Fibroblast of mammary gland (primary cell): ENCODE measurements at places on chromosomes 4 and X.

DNA sequence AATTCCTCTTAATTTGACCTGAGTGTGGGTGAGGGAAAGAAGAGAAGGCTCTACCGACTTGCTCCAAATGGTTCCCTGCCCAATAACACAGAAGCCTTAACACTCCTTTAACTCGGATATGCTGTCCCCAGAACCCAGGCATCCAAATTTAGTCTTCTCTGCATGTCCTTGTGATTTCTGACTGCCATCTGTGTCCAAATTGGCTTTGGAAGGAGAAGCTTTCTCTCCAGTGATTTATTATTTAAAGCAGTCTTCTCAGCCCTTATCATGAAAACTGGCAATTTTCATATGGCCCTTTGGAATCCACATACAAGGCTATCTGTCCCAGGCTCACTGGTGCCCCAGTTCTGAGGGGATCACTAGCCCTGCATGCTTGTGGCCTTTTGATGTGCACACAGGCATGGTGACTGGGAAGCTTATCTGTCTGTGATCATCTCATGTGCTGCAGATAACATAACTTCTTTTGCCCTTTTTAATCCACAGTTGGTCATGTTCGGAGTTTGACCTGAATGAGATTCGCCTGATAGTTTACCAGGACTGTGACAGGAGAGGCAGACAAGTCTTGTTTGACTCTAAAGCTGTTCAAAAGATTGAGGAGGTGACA lies 56.7 kb downstream of the FNIP2 start:
- DNase-seq, result no peak

DNA sequence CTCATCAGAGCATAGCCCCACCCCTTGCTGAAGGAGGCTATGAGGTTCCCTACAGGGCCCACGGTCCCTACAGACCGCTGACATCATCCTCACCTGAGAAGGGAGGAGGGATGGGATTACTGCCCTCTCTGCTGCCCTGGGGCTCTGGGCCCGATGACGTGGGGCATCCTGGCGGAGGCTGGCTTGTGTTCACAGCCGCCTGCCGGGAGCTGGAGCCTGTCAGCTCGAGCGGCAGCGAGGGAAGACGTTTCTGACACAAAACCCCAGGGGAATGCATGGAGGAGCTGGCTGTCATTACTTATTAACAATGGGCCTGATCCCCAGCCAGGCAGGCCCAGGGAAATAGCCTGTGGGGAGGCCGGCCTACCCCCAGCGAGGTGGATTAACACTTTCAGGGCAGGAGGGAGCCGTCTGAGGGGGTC lies 106.6 kb upstream of the ATP6AP2 start:
- DNase-seq, result no peak

DNA sequence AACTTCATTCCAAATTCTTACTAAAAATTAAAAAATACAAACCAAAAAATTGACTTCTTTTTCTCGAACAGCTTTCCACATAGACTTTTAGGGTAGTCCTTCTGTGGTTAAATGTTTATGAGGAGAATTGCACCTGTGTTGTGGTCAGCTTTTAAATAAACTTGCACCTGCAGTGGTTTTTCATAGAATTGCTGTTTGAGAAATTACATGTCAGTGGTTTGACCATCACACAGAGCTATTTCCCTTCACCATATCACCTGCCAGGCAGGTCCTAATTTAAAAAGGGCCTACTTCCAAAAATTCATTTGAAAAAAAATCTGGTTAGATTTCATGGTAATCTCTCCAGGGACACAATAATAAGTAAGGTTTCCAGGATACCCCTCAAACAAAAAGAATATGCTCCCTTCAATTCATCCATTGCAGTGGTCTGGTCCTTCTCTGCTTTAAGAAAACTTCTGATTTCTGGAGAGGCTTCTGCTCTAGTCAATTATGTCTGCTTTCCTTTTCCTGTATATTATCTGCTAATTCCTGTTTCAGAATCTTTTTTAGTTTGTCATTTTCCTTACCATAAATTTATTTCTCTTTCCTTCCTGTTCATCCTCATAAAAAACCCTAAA lies 9.8 kb upstream of the UTP3 start:
- DNase-seq, result no peak

GRCh38 chr4:179894066-179894778 lies 2349.0 kb upstream of the TENM3 start:
- no peak for DNase-seq

DNA sequence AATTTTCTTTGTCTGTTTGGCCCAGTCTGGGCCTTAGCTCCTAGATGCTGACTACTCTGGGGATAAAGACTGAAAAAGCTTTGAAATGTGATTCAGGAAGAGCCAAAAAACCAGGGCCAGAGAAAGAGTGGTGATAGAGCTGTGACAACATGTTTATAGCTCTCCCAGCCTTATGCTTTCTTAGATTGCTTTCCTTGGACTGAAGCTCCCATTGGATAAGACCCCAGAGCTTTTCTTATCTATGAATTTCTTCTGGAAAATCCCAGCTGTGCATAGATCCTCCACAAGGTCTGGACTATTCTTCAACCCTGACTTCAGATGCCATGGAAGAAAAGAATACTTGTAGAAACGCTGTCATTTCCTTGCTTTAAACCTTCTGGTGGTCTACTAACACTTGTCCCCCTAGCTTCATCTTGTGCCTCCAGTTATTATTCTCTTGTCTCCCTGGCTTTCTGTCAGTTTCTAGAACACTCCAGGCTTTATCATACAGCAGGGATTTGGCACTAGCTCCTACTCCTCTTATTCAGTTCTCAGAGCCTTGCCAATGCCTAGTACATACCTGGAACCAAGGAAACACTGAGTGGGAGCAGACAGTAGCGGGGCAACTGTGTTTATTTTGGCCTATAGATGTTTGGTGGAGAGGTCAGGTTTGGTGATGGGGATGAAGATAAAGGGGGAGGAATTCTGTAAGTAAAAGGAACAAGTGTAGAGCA lies 57.1 kb upstream of the TEX13D start:
- DNase-seq, result no peak

- no peak for DNase-seq
Observed at GRCh38 chr4:7128644-7129043, 60.8 kb upstream of the GRPEL1 start.
